Activated T-cell treated with anti-CD3 and anti-CD28 coated beads, Interleukin-2, amount 50 U/mL, for 72 hours (primary cell): ENCODE measurements at places on chromosomes 5 and 9. TPM values are rescaled to one million over a fixed set of nuclear protein-coding genes. Genes with fewer than 3 reads are reported as not detected.

ENTPD8 gene
- total RNA-seq, result not detected

ARL14EPL gene
- total RNA-seq, result not detected

MOB3B gene
- total RNA-seq, result 1.3 TPM

TNC gene
- 3.1 TPM for total RNA-seq

DNA sequence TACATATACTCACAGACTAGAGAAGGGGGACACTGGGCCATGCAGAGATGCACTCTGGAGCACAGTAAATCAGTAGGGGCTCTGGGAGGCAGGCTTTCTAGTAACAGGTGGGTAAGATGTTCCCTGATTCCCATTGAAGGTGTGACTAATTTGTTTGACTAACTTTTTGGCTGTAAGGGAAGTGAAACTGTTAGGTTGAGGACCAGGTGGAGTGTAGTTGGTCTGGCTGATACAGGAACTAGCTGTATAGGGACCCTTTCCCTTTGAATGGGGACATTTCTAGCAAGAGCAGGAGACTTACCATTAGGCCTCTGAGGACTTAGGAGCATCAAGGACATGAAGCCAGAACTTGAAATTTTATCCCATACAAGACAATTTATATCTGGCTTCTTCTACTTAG lies 989.6 kb upstream of the COX7C start:
- H3K27me3 ChIP-seq, result no peaks in the 10 kb centered on the region
- no peak overlapping the region for H3K27ac ChIP-seq
- H3K36me3 ChIP-seq, result no peaks in the 10 kb centered on the region
- DNase-seq, result no peak
- no peak overlapping the region for H3K4me3 ChIP-seq
- no peaks in the 10 kb centered on the region for H3K4me1 ChIP-seq

- H3K4me1 ChIP-seq, result no peaks in the 10 kb centered on the region
- DNase-seq, result no peak
- no peaks in the 10 kb centered on the region for H3K36me3 ChIP-seq
- no peak overlapping the region for H3K4me3 ChIP-seq
- no peak overlapping the region for H3K27ac ChIP-seq
- no peaks in the 10 kb centered on the region for H3K27me3 ChIP-seq
These were observed 165.7 kb downstream of the MPDZ start for GRCh38 chr9:13113751-13114150.

- H3K4me3 ChIP-seq, result no peak overlapping the region
- no peak for DNase-seq
- H3K27ac ChIP-seq, result no peak overlapping the region
- H3K4me1 ChIP-seq, result no peaks in the 10 kb centered on the region
These were observed 135.2 kb downstream of the PTTG1 start for GRCh38 chr5:160556846-160557245.

DNA sequence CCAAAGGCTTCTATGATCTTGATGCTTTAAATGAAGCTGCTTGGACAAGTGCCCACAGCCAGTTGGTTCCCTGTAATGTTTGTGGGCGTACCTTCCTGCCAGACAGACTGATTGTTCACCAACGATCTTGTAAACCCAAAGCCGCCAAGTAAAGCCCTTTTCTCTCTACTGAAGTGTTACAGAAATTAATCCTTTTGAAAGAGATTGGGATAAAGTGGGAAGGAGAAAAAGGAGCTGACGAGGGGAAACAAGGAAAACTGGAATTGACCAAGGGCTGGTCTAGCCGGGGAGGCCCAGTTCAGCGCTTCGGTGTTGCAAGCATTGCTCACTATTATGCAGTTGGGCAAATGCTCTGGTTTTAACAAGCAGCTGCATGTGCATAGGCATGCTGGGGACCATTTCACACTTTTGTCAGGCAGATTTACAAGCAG lies 53.2 kb downstream of the ZNF474 start:
- H3K27me3 ChIP-seq, result peaks cover 19% of the 10 kb centered on the region
- H3K4me1 ChIP-seq, result peaks cover 19% of the 10 kb centered on the region
- H3K27ac ChIP-seq, result no peak overlapping the region
- H3K4me3 ChIP-seq, result no peak overlapping the region
- no peak for DNase-seq

GRCh38 chr9:31146485-31147166 lies 1237.8 kb upstream of the ACO1 start:
- no peaks in the 10 kb centered on the region for H3K36me3 ChIP-seq
- no peak for DNase-seq
- no peak overlapping the region for H3K27ac ChIP-seq
- H3K4me3 ChIP-seq, result no peak overlapping the region
- H3K27me3 ChIP-seq, result no peaks in the 10 kb centered on the region
- H3K4me1 ChIP-seq, result no peaks in the 10 kb centered on the region

DNA sequence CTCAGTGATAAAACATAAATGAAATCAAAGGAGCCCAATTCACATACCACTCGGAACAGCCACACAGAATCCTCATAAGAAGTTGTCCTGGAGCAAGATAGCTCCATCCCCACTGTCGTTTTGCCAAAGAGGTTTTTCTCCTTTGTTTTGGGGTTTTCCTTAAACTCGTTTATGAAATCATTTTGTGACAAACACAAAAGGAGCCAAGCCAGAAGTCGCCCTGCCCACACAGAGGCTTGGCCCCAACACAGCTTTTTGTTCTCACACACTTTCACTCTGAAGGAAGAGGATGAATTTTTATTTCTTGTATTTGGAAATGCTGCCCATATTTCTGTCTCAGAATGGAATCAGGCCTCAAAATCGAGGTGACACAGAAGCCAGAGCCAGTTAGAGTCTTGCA lies 113.4 kb downstream of the HSD17B3 start:
- no peak for DNase-seq
- no peaks in the 10 kb centered on the region for H3K4me1 ChIP-seq
- no peak overlapping the region for H3K27ac ChIP-seq
- peaks cover 15% of the 10 kb centered on the region for H3K36me3 ChIP-seq
- H3K27me3 ChIP-seq, result peaks cover 31% of the 10 kb centered on the region

DNA sequence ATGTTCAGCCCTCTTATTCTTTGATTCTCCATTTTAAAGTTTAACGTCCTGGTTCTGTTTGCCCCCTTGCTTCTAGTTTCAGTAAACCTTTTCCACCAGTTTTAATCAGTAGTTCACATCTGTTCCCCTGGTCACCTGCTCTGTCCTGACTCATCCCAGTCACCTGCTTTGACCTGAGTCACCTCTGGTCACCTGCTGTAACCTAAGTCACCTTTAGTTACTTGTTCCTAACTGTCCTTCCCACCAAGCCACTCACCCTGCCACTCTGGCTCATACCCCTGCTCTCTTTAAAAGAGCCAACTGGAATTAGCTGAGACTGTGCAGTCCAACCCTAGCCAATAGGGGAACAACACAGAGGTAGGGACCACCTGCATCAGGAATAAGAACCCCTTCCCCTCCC lies 43.0 kb downstream of the SEMA6A start:
- H3K27me3 ChIP-seq, result no peaks in the 10 kb centered on the region
- H3K4me1 ChIP-seq, result no peaks in the 10 kb centered on the region
- no peak overlapping the region for H3K27ac ChIP-seq
- no peak overlapping the region for H3K4me3 ChIP-seq
- DNase-seq, result no peak
- H3K36me3 ChIP-seq, result no peaks in the 10 kb centered on the region

DNA sequence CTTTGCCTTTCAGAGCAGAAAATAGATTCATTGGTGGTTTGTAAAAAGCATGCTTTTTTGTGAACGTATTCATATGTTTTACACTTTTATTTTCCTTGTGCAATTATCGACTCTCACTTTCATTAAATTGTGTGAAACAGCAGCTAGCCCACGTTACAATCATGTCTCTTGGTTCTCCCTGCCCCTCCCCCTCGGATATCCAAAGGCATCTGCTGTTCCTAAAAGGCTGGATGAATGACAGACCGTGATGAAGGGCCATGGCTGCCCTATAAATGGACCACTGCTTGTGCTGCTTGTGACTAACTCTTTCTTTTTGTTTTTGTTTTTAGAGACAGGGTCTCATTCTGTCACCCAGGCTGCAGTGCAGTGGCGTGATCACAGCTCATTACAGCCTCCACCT lies 17.0 kb upstream of the SEMA4D start:
- peaks cover 1% of the 10 kb centered on the region for H3K36me3 ChIP-seq
- H3K4me1 ChIP-seq, result peaks cover 58% of the 10 kb centered on the region
- no peak for DNase-seq
- no peak overlapping the region for H3K4me3 ChIP-seq
- no peaks in the 10 kb centered on the region for H3K27me3 ChIP-seq
- H3K27ac ChIP-seq, result no peak overlapping the region

DNA sequence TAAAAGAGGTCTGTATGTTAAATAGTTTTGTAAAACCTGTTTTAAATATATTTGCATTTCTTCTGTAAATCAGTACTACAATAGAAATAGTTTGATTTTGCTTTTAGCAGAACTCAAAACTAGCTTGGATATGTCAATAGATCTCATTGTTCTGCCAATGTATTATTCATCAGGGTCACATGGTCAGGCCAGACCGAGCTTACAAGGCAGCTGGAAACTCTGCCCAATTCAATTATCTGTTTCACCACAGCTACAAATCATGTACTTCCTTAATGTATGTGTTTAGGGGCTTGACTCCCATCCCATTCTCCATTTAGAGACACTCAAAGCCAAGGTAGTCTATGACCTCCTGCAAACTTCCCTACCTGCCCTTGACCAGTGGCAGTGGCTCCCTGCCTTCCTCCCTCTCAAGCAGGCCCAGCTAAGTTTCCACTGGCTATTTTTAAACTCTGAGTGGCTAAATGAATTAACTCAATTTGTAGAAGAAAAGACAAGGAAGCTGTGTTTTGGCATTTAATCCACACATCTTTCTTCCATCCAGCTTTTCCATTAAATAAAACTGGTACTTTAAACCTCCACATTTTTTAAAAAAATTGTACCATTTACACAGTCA lies 46.4 kb upstream of the SELENOP start:
- no peak overlapping the region for H3K27ac ChIP-seq
- no peaks in the 10 kb centered on the region for H3K36me3 ChIP-seq
- no peak for DNase-seq
- peaks cover 20% of the 10 kb centered on the region for H3K27me3 ChIP-seq
- H3K4me3 ChIP-seq, result no peak overlapping the region

- H3K27me3 ChIP-seq, result peaks cover 16% of the 10 kb centered on the region
- H3K4me1 ChIP-seq, result peaks cover 9% of the 10 kb centered on the region
- no peaks in the 10 kb centered on the region for H3K36me3 ChIP-seq
- H3K27ac ChIP-seq, result no peak overlapping the region
- no peak overlapping the region for H3K4me3 ChIP-seq
These were observed 111.8 kb downstream of the CAVIN4 start for GRCh38 chr9:100689635-100690034.

DNA sequence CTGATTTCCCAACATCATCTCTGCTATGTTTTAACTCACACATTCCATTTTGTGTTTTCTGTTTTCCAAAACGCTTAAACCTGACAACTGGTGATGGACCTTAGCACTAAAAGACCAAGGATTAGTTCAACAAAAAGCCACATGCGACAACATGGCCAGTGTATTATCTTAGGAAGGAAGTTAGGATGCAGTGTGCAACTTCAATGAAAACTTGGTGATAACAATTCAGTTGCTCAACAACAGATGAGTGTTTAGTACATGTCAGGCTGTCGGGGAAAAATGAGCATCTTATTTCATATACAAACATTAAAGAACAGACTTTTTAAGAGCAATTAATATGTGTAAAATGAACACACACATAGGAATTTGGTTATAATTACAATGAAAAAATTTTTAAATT lies 780.0 kb downstream of the SEMA5A start:
- H3K36me3 ChIP-seq, result no peaks in the 10 kb centered on the region
- no peaks in the 10 kb centered on the region for H3K27me3 ChIP-seq
- H3K27ac ChIP-seq, result no peak overlapping the region
- H3K4me1 ChIP-seq, result no peaks in the 10 kb centered on the region

DNA sequence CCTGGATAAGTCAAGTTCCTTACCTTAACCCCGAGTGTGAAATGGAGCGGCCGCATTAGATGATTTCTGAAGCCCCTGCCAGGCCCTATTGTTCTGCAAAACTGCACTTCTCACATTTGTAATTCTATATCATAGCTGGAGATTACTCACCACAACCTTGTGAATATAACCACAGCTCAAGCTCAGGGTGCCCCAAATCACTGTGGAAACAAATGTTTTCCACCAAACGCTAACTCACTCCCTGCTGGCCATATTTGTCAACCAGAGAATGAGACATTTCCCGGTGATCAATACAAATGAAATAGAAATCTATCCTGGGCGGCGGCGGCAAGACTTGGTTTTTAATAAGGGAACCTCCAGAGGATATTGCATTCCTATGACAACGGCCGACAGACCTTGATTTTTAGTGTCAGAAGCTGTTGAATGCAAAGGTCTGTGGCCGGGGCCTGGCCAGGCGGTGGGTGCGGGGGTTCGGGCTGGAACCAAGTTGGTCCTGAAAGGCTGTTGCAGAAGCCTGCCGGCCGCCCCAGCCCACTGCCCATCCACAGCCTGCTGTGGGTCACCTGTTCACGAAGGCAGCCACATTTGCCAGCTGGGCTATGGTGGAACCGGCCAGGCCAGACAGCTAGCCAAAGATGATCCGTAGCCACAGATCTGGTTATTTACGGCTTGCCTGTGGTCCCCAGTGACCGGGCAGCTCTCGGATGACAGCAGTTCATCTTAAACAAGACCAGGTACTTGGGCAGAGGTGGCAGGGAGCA lies 93.9 kb upstream of the LMX1B start:
- no peaks in the 10 kb centered on the region for H3K36me3 ChIP-seq
- peak; percentile 36 for DNase-seq
- peaks cover 78% of the 10 kb centered on the region for H3K27me3 ChIP-seq
- H3K4me1 ChIP-seq, result peaks cover 53% of the 10 kb centered on the region
- H3K27ac ChIP-seq, result peak overlapping the region; percentile 27

DNA sequence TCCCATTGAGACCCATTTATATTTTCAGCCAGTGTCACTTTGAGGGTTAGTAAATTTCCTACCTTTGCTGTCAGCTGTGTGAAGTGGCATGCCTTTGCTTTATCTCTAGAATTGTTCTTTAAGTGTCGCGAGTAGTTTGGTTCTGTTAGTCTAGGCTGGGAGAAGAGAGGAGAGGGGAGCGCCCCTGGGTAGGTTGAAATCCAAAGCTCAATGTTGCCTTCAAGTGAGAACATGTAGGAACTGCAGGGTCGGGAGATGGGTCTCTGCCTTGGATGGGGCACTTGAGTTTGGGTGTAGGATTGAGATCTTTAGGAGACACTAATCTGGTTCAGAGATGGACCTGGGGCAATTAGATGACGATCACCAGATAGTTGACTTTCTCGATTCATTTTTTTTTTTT lies 46.3 kb downstream of the STC2 start:
- no peak for DNase-seq
- H3K36me3 ChIP-seq, result peaks cover 7% of the 10 kb centered on the region
- peaks cover 1% of the 10 kb centered on the region for H3K4me1 ChIP-seq

DNA sequence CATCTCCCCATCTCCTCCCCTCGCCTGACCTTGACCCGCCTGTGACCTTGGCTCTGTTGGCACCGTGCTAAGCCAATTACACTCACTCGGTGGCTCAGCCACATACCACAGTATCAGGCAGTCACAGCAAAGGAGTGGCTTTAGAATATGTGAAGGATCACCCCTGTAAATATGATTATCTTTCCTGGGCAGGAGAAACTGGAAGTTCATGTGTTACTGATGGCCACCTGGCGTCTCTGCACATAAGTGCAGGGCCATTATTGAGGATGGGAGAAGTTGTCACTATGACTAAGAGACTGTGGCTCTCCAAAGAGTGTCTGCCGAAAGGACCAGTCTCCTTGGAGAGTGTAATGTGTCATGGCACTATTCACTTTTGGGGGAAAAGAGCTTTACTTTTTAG lies 116.9 kb upstream of the S1PR3 start:
- H3K27me3 ChIP-seq, result peaks cover 35% of the 10 kb centered on the region
- H3K27ac ChIP-seq, result no peak overlapping the region
- H3K4me3 ChIP-seq, result no peak overlapping the region

GRCh38 chr5:155024015-155024414 lies 10.5 kb downstream of the KIF4B start:
- no peak overlapping the region for H3K27ac ChIP-seq
- no peak for DNase-seq
- no peaks in the 10 kb centered on the region for H3K4me1 ChIP-seq
- H3K4me3 ChIP-seq, result no peak overlapping the region
- H3K27me3 ChIP-seq, result peaks cover 14% of the 10 kb centered on the region

GRCh38 chr5:1934801-1935429 lies 52.2 kb upstream of the IRX4 start:
- no peak overlapping the region for H3K4me3 ChIP-seq
- H3K4me1 ChIP-seq, result no peaks in the 10 kb centered on the region
- H3K27me3 ChIP-seq, result peaks cover 13% of the 10 kb centered on the region
- no peak for DNase-seq
